ENCODE measurements at places on chromosomes 11 and 22.

DNA sequence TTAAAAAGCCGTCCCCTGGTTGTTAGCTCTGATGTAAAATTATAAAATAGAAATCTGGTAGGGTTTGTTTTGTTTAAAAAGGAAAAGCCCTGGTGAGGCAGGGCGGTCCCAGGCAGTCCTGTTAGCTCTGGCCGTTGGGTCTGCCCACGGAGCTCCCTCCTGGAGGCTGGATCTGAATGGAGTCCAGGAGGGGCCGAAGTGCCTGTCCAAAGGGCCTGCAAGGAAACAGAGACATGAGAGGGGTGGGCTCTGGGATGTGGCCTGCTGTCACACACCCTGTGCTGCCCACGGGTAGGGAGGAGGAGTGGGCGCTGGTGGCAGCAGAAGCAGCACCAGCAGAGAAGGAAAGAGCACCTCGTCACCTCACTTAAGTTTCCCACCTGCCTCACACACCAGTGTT is 11.3 kb upstream of the PMM1 start:
- DNase-seq: no peak

- peak; percentile 61 for DNase-seq
Measured at GRCh38 chr11:118343981-118344515, at the start of gene CD3G. Gene CD3G, plus strand, starts transcription at chr11:118344344. Its CDS starts 80 bp downstream, at chr11:118344424.

DNA sequence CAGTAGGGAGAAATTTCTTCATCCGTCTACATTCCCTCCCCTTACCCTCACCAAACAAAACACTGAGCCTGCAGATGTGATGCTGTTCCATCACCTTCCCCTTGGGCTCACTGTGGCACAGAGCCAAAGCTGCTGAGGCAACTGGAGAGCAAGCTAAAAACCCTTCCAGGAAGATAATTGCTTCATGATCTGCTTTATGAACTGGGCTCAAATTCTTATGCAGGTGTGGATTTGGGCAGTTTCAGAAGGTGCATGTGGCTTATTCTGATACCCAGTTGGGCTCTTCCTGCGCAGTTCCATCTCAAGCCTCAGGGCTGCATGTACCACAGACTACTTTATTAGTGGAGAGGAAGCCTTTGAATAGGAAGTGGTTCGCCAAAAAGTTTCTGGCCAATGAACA is 58.3 kb downstream of the AAMDC start:
- DNase-seq: no peak

- no peak for DNase-seq
Measured at GRCh38 chr11:73019449-73019848, 122.7 kb downstream of the FCHSD2 start.

DNA sequence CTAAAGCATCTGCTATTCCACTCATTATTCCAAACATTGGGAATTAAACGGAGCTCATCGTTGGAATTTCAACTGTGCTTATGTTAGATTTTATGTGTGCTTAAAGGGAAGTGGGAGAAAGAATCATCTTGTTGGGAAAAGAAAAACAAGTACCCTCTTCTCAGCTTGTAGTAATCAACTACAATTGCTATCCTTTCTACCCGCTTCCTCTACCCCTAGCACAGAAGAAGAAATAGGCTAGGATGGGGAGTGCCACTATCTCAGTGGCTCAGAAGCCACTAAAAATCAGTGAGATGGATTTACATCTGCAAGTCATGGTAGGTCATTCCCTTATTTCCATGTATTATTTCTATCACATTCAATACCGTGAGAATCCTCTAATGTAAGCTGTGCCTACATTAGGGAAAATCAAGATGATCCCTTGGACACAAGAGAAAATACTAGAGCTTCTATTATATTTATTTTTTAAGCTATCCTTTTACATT is 97.9 kb upstream of the CD44 start:
- no peak for DNase-seq

DNA sequence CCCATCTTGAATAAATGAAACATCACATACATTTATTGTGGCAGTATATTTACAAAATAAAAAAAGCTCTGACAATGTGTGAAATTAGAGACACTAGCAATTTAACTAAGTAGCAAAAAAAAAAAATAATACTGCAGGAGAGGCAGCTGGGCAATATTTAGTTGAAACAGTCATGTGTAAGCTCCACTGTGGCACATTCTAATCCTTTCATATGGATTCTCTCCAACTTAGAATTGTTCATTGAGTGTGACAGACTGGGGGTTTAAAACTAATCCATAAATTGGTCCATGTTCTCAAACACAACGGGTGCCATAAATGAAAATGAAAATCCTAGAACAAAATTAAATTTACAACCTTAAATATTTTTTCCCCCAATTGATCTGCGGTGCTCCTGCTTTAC is 302.1 kb downstream of the CADM1 start:
- DNase-seq: no peak

DNA sequence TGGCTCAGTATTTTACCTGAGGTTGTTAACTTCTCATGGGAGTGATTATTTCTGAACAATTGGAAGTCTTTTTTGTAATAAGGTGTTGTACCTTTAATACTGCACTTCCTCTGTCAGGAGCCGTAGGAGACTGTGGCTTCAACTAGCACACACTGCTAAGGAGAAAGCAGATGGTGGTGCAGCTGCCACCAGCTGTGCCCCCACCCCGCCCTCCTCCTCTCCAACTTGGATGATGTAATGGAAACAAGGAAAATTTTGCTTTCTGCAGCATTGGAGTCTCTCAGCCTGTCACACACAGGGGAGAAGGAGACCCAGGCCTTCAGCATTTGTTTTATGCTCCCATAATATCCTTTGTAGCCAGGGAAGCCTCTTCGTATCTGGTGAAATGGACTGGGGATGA is 91.2 kb downstream of the TEAD1 start:
- no peak for DNase-seq
